ENCODE measurements at places on chromosomes 1 and 21. TPM values are rescaled to one million over a fixed set of nuclear protein-coding genes. Genes with fewer than 3 reads are reported as not detected.

- DNase-seq, result no peak
- peaks cover 13% of the 10 kb centered on the region for H3K27me3 ChIP-seq
- no peak overlapping the region for H3K4me3 ChIP-seq
- H3K4me1 ChIP-seq, result no peaks in the 10 kb centered on the region
- H3K36me3 ChIP-seq, result no peaks in the 10 kb centered on the region
Observed at GRCh38 chr1:18531503-18531845, 50.7 kb downstream of the KLHDC7A start.

The KLHL20 gene
- 37.0 TPM for total RNA-seq

The PGD gene
- total RNA-seq, result 33.2 TPM

The TEX38 gene
- total RNA-seq, result not detected

DNA sequence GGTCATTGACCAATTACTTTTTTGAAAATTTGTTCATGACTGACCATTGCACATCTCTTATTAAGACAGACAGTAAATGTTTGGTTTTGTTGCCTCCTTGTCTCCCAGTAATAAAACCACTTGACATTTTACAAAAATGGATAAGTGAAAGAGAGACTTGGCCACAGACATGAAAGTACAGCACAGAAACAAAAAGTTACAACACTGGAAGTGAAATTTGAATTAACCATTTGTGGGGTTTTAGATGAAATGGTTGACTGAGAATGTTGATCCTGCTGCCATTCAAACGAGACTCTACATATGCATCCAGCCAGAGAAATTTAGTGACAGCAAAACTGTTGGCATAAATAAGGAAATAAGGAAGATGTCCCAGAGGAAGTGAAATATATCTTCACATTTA is 79.3 kb upstream of the B3GALT2 start:
- H3K4me1 ChIP-seq, result no peaks in the 10 kb centered on the region
- no peak for DNase-seq
- H3K4me3 ChIP-seq, result no peak overlapping the region
- no peaks in the 10 kb centered on the region for H3K36me3 ChIP-seq
- no peaks in the 10 kb centered on the region for H3K27me3 ChIP-seq

- no peaks in the 10 kb centered on the region for H3K4me1 ChIP-seq
- no peak overlapping the region for H3K4me3 ChIP-seq
- H3K27me3 ChIP-seq, result no peaks in the 10 kb centered on the region
- no peak for DNase-seq
- H3K36me3 ChIP-seq, result no peaks in the 10 kb centered on the region
- no peak overlapping the region for H3K27ac ChIP-seq
Observed at GRCh38 chr1:25458541-25459298, 28.0 kb downstream of the MACO1 start.

DNA sequence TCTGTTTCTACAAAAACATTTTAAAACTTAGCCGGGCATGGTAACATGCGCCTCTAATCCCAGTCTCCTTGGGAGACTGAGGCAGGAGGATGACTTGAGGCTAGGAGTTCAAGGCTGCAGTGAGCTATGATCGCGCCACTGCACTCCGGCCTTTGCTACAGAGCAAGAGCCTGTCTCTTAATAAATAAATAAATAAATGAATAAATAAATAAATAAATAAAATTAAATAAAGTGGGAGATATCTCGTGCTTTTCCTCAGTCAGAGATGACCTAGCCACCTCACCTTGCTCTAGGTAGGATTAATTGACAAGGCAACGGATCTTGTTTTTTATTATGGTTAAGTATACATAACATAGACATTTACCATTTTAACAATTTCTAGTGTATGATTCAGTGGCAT is 14.3 kb upstream of the BRWD1 start:
- no peak for DNase-seq
- no peaks in the 10 kb centered on the region for H3K36me3 ChIP-seq
- no peaks in the 10 kb centered on the region for H3K27me3 ChIP-seq
- no peak overlapping the region for H3K27ac ChIP-seq
- no peak overlapping the region for H3K4me3 ChIP-seq

DNA sequence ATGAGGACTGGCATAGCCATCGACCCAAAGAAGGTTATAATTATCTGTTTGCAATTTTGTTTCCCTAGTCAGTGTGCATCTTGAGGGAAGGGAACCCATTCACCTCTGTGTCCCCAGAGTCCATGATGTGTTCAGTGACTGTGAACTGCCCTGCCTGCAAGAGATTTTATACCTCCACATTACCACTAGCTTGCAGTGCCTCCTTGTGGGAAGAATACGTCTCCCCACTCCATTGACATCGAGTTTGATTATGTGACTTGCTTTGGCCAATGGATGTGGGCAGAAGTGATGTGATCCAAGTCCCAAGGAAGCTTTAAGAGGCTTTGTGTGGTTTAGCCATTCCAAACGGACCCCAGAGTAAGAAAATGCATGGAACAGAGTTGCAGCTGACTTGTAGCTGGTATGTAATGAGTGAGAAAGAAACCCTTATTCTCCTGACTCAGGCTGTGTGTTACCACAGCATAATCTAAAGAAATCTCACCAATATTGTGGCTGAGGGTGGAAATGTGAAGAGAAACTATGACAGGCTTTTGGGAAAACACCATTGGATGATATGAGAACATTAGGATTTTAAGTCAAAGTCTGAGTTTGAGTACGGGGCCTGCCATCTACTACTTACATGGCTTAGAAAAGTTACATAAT is 47.8 kb upstream of the NRDC start:
- no peaks in the 10 kb centered on the region for H3K4me1 ChIP-seq
- no peak for DNase-seq
- no peaks in the 10 kb centered on the region for H3K27me3 ChIP-seq
- no peaks in the 10 kb centered on the region for H3K36me3 ChIP-seq

DNA sequence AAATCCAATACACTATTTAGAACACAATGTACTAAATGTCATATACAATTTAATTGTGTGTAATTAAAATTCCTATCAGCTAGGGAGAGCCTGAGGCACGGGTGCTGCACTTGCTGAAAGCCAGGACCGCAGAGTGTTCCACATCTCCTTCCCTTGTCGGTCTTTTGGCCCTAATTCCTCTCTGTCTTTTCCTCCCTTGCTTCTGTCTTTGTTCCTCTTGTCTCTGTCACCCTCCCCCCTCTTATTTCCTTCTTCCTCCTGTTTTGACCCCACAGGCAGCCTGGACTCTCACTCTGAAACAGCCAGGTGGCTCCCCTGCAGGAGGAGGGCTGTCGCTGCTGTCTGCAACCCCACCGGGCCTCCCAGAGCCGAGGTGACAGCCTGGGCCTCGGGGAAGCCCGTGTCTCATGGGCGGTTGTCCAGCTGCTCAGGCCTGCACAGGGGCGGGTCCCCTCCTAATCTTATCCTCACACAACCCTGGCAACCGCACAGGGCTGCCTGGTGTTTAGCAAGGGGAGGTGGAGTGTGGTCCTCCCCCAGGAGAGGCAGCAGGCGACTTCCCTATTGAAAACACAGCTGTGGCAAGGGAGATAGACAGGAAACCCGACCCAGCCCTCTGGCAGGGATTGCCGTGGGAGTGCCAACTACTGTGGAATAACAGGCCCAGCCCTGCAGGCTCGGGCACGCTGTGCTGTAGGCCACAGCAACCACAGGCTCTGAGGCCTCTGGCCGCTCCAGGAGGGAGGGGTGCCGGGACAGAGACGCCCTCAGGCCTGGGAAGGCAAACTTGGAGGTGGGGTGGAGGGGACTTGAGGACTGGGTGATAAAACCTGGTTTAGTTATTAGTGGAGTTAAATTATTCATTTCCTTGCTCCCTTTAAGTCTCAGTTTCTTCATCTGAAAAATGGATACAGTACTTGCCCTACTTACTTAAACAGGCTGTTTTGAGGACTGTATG is 68.8 kb upstream of the WDR26 start:
- H3K4me1 ChIP-seq, result peaks cover 50% of the 10 kb centered on the region
- no peak overlapping the region for H3K4me3 ChIP-seq

DNA sequence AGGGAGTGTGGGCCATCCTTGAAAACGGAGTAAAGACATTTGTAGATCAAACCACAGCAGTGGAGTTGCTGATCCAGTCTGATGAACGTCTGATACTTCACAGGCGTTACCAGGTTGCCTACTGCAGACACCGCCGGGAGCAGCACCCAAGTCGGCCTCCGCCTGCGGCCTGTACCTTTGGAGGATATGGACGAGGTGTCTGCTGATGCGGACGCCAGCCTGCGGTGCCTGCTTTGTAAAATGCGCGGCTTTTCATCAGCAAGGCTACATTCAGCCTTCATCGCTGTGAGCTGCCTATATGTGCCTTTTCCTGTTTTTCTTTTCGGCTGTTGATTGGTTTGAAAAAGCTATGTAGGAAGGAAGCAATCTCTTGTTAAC is 16.0 kb downstream of the SLX9 start:
- no peak for DNase-seq
- no peaks in the 10 kb centered on the region for H3K36me3 ChIP-seq
- H3K4me3 ChIP-seq, result no peak overlapping the region

The C4BPA gene
- total RNA-seq, result not detected

DNA sequence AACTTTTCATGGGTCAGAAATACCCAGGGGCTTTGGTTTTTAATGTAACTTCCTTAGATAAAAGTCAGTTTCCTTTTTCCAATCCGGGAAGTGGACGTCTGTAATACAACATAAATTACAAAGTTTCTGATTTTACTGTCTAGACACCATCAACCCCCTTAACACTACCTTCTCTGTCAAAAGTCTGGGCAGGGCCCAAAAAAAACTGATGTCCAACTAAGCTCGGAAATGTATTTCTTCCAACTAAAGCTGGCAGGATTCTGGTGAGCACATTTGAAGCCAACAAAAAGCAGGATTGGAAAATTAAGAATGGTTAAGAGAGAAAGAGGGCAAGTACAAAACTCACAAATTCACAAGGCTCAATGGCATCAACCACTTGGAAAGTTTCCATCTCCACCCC is 24.3 kb downstream of the DDAH1 start:
- peaks cover 17% of the 10 kb centered on the region for H3K4me1 ChIP-seq
- H3K27ac ChIP-seq, result no peak overlapping the region
- H3K27me3 ChIP-seq, result no peaks in the 10 kb centered on the region
- H3K36me3 ChIP-seq, result no peaks in the 10 kb centered on the region
- DNase-seq, result no peak

DNA sequence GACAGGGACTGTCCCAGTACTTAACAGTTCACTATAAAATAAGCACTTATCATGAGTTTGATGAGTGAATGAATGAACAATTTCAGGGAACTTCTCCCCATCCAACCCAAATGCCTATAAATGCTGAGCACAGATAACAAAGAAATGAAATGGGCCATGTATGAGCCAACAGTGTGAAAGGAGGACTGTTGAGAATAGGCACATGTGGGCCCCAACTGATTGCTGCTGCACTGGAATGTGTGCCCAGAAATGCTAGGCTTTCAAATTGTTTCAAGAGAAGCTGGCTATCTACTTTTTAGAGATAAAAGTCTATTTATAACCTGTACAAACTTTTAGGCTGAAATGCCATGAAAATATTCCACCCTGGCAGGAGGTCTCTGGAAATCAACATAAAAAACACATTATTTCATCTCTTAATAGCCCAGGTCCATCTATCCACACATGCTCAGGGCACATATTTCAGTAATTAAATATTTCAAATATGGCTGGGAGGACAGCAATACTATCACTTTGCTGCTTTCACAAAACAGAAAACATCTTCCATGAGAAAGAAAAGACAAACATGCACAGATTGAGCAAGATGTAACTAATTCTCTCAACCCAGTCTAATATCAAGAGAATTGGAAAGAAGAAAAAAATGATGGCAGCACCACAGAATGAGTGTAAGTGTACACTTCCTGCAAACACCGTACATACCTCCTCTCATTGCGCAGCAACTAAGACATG is 49.8 kb downstream of the COLGALT2 start:
- no peaks in the 10 kb centered on the region for H3K36me3 ChIP-seq
- no peak overlapping the region for H3K27ac ChIP-seq
- no peaks in the 10 kb centered on the region for H3K27me3 ChIP-seq
- no peak overlapping the region for H3K4me3 ChIP-seq
- H3K4me1 ChIP-seq, result no peaks in the 10 kb centered on the region

- no peaks in the 10 kb centered on the region for H3K36me3 ChIP-seq
- DNase-seq, result peak; percentile 61
- no peaks in the 10 kb centered on the region for H3K4me1 ChIP-seq
- no peak overlapping the region for H3K4me3 ChIP-seq
- H3K27me3 ChIP-seq, result peaks cover 5% of the 10 kb centered on the region
Observed at GRCh38 chr1:24849672-24850295, 80.3 kb downstream of the RUNX3 start.

- H3K36me3 ChIP-seq, result no peaks in the 10 kb centered on the region
- H3K4me1 ChIP-seq, result peaks cover 5% of the 10 kb centered on the region
- H3K27ac ChIP-seq, result peak overlapping the region; percentile 88
- no peak for DNase-seq
- no peaks in the 10 kb centered on the region for H3K27me3 ChIP-seq
- H3K4me3 ChIP-seq, result no peak overlapping the region
Observed at GRCh38 chr1:94543001-94543400, 1.4 kb upstream of the F3 start.

DNA sequence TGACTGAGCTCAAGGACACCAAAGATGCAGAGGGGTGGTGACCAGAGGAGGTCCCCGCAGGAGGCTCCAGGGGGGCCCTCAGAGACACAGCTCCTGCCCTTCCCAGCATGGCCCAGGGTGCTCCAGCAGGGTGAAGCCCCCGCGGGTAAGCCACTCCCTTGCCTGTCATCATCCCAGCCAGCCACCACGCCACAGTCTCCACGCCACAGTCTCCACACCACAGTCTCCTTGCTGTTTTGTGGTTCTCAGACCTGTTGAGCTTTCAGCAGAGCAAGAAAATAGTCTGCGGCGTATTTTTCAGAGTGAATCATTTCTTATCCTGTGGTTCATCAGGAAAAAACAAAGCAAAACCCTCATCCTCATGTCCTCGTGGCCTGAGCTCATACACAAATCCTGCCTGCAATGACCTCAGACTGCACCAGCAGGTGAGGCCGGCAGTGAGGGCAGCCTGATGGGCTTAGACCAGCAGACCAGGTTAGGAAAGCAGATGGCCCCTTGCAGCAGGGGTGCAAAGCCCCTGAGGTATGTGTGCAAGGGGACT is 25.7 kb upstream of the ABCG1 start:
- H3K4me3 ChIP-seq, result no peak overlapping the region
- no peaks in the 10 kb centered on the region for H3K27me3 ChIP-seq
- H3K4me1 ChIP-seq, result no peaks in the 10 kb centered on the region
- H3K27ac ChIP-seq, result no peak overlapping the region

The OR2L8 gene
- total RNA-seq, result not detected

DNA sequence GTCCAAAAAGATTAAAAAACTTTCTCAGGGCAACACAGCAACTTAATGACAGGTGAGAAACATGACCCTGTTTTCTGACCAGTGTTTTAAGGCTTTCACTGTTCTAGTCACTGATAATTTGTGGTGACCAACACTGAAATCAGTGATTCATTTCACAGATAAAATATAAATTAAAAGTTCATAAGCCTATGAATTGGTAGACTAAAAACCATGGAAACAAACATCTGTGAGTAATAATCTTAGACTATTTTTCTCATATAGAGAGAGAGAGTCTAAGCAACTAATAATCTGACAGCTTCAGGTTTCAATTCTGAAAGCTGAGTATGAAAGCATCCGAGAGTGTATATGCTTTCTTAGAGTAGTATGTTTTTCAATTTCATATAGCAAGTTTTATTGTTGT is 536.9 kb downstream of the ADGRL2 start:
- H3K27me3 ChIP-seq, result no peaks in the 10 kb centered on the region
- no peak overlapping the region for H3K27ac ChIP-seq
- DNase-seq, result no peak
- no peak overlapping the region for H3K4me3 ChIP-seq
- H3K4me1 ChIP-seq, result no peaks in the 10 kb centered on the region
